ENCODE measurements at places on chromosomes 4 and X.

DNA sequence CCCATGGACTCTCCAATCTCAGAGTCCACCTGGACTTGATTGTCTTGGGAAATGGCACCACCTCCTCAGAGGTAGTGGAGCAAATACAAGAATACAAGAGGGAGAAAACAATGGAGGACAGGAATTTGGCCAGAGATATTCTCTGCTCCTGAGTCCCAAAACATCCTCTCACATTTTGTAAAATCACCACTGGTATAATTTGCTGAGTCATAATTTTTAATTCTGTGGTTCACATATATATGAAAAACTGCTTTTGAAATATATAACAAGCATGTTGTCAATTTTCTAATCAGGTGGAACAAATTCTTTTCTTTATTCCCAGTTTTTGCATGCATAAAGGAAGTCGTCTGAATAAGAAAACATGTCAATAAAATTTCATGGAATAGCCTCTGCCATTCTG is 356.1 kb downstream of the AFF2 start:
- no peak for DNase-seq

DNA sequence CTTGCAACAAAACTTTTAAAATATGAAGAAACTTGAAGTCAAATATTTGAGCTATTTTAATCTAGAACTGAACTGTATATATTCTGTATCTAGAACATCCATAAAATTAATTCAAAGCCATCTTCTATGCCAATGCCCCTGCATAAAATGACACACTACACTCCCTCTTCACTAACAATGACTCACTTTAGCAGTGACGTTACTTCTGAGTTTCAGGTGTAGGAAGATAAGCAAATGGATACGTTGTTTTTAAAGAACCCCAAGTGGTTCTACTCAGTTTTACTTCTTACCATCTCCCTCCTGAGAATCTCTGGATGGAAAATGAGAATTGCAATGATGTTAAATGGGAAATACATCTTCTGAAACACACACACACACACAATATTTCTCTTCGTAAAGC is 45.2 kb downstream of the CXXC4 start:
- DNase-seq: no peak

DNA sequence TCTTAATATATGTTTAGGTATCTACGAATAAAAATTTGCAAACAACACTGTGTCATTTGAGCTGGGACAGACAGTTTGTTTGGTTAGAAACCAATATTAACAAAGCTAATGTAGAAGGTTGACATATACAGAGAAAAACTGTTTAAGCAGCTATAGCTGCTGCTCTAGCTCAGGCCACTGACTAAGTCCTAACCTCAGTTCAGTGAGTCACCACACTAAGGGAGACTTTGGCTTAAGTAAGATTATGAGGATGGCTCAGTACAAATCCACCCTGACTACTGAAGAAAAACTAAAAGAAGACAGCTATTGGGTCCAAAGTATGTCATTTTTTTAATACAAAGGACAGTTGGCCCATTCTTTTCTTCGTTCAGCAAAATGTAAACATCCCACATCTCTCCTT is 717.3 kb upstream of the ACTRT1 start:
- DNase-seq: no peak

GRCh38 chrX:70219938-70220764 is 14.3 kb upstream of the AWAT1 start:
- DNase-seq: no peak

GRCh38 chrX:1422135-1422465 is 30.2 kb upstream of the SLC25A6 start:
- DNase-seq: no peak

DNA sequence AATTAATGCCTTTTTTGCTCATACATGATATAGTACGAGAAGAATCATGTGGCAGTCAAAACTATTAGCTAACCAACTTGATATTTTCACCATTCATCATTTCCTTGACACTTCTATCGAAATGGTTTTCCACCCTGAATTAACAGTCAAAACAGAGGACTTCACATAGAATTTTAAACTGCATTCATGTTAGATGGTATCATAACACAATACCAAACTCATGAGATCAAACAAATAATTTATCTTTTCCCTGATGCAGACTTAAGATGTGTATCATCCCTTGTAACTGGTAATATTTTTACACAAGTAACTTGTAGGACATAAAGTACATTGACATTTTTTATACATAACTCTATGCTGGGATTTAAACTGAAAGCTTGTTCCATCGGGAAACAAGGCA is 18.2 kb upstream of the ANTXR2 start:
- no peak for DNase-seq

DNA sequence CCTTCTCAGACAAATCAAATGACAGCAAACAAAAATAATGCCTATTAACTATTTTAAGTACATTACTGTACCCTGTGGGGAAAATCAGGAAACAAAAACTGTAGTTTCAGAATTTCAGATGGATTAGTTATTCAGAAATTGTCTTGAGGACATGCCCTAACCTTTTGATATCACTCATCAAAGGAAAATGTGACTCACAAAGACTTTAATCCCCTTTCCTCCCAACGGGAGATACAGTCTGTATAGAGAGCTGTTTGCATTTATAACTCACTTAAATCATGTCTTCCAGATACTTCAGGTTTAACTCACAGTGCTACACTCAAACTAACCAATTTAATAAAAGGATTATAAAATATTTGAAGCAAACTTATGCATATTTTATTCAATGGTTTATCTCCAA is 304.0 kb downstream of the MAPK10 start:
- no peak for DNase-seq

Data from activated CD8-positive, alpha-beta memory T cell treated with anti-CD3 and anti-CD28 coated beads for 1 hour (primary cell).